ENCODE measurements at places on chromosomes 2 and 18.

DNA sequence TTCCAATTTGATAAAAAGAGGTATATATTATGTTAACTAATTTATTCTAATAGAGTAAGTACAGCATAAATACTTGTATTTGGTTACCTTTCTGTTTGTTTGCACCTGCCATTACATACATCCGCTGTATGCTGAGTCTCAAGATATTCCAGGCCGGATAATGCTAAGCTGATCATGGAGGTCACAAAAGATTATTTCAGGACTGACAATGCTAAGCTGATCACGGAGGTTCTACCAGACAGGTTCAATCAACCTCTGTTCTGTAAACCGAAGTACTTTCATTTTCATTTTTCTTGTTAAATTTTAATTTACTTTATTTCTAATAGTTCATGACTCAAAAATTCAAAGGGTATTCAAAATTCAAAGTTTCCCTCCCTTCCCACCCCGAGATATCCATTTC is 31.1 kb downstream of the PNO1 start:
- DNase-seq, result peak; percentile 18

GRCh38 chr2:190404487-190404886 is 3.7 kb upstream of the MFSD6 start:
- peak; percentile 31 for DNase-seq

DNA sequence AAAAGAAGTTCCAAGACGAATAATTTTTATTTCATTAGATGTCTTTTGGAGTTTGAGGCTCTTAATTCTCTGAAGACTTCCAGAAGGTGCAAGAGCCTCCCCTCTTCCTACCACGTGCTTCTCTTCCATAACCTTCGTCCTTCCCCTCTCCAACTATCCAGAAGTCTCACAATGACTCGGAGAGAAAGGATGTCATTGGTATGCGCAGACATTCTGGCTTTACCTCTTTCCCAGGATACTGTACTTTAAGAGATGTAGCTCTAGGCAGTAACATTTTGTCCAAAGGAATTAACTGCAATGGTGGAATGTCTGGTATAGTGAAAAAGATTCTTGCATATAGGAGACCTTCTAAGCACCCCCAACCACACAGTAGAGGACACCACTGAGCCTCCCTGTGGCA is 249.0 kb upstream of the OSR1 start:
- peak; percentile 59 for DNase-seq

GRCh38 chr2:239667431-239667985 is 266.7 kb upstream of the HDAC4 start:
- DNase-seq, result no peak

GRCh38 chr2:151347906-151348305 is 9.5 kb upstream of the TNFAIP6 start:
- no peak for DNase-seq

- no peak for DNase-seq
Observed at GRCh38 chr2:100802066-100802465, 17.9 kb upstream of the NPAS2 start.

GRCh38 chr2:143686585-143687164 is 557.5 kb downstream of the ARHGAP15 start:
- DNase-seq, result peak; percentile 67

DNA sequence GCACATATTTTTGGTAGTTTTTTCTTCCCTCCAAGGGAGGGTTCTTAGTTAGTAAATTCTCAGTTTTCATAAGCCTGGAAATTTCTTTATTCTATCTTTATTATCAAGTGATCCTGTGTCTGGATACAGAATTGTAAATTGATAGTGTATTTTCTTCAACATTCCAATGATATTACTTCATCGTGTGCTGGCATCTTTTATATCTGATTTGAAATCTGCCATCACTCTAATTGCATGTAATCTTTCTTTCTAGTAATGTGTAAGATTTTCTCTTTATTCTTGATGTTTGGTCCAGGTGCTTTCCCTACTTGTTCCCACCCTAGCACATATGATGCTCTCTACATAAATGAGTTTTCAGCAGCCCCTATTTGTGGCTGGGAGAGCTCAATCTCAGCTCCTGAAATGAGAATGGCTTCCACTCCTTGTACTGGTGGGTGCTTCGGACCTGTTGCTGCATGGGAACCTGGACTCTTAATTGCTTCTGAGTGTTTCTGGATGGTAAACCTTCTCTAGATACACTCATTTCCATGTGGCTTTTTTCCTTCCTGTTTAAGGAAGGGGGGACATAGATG is 102.7 kb downstream of the SMIM21 start:
- no peak for DNase-seq

Data from ACHN (cell line).